ENCODE measurements at places on chromosomes 12 and 14.

- no peak for DNase-seq
Measured at GRCh38 chr12:79886917-79887519, 47.9 kb downstream of the PPP1R12A start.

- no peak for DNase-seq
Measured at GRCh38 chr12:95601091-95601961, 50.0 kb upstream of the USP44 start.

DNA sequence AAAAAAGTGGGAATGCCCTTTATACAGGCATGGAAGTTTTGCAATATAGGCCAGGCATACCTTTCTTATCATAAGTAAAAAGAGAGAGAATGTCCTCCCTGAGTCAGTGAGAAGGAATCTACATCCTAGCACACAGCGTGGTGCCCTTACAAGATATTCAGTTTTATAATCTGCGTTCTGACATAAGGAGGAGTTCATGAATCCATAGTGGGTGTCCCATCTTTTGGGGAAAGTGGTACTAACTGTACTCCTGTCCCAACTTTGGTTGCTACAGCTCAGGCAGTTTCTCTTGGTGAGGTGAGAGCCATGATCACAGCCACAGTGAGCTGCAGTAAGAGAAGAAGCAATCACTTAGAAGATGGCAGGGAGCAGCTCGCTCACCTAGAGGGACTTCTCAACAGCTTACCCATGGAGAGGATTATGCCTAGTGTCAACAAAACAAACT lies 332.9 kb downstream of the BCAT1 start:
- DNase-seq = no peak

DNA sequence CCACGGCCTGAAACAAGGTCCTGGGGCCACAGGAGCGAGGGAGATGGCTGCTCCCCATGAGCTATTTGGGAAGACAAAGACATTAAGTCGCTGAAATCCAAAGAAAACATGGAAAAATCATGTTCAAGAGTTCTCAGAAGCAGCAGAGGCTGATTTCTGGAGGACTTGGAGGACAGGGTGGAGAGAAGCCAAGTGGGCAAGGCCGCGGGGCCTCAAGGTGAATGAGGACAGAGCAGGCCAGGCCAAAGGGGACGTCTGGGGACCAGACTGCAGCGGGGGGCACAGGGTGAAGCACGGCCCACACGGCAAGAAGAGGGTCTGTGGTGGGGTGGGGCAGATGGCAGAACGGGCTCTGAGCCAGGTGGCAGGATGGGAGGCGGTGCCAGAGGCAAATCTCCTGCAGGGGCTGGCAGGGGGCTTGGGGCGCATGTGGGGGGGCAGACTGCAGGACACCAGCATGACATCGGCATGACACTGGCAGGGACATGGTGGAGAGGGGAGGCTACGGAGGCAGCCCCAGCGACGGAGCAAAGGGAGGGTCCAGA lies 48.9 kb downstream of the RNF34 start:
- DNase-seq = no peak

- DNase-seq = no peak
Measured at GRCh38 chr12:125149160-125150108, 84.2 kb downstream of the AACS start.

DNA sequence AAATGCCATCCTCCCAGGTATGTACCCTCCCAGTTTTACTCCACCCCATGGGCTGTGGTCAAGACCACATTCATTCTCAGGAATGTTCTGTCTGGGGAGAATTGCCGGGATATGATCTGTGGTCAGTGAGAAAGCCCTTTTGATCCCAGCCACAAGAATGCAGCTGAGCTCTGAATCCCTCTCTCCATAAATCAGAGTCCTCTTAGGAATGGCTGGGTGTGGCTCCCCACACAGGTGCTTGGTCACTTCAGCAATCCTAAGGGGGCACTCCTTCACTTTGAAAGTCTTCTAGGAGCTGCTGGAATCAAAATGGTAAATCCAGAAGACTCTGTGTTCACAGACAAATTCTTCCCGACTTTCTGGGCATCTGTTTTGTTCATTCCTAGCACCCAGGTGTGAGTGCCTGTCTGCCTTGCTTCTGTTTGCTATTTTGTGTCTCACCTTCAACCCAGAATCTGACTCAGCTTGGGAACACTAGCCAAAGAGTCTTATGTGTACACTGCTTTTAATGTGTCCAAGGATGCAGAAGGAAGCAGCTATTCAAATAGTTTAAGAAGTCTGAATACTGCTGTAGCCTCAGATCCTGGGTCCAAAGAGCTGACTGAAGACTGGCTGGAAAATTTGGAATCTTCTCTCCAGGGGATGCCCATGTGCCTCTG lies 144.6 kb upstream of the CDKN3 start:
- DNase-seq = no peak

GRCh38 chr14:103736546-103737431 lies 21.2 kb downstream of the ZFYVE21 start:
- no peak for DNase-seq

GRCh38 chr14:56515739-56516138 lies 63.9 kb upstream of the TMEM260 start:
- DNase-seq = no peak

DNA sequence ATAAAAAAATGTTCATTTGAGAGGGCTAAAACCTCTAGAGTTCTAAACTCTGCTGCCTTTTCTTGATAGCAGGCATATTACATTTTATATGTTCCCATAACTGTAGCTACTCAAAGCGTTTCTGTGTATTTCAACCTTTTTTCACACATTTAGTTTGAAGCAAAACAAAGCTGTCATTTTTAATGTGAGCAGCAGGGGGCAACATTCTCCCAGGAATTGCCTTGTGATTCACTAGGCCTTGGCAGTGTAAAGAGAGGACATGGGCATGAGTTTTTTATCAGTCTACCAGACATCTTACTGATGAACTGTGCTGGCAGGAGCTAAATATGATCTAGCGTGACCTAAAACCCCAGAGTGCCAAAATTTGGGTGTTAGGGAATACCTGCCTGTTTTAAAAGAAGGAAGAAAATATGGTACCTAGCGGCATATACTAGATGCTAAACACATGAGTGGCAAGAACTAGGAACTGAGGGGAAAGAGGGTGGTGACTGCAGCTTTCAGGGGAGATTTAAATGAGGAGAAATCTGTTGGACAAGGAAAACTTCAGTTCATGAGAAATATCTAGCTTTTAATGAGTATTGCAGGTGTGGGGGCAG lies 65.3 kb downstream of the IFT43 start:
- DNase-seq = peak; percentile 57

DNA sequence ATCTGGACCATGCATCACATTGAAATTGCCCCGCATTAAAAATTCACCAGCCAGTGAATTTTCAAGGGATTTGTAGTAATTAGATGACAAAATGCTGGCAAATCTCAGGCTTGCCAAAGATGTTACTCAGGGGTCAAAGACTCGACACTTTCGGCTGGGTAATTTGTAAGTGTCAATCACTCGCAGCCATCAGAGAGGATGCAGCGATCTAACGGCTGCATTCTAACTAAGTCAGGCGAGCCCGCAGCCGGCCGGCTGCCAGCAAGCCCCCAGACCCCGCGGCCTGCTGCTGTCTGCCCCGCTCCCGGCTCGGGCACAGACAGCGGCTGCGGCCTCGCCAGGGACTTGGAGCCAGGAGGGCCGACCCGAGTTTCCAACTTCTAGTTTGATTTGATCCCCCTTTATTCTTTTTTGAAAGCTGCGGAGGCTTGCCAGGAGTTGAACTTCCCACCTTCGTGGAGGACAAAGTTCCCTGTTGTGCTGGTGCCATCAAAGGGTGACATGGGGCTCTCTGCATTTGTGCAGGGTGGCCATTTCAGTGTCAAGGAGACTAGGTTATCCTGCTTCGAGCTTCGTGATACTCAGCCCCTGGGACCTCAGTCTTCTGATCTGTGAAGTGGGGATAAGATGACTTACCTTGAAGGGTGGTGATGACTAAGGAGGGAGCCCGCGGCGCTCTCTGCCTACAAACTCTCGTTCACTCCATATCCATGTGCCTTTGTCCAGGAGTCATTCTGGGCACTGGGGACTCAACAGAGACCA lies 169.9 kb downstream of the RBM19 start:
- no peak for DNase-seq

- DNase-seq = no peak
Measured at GRCh38 chr14:32421781-32422180, 92.7 kb downstream of the AKAP6 start.

GRCh38 chr12:125889742-125890141 lies 824.5 kb downstream of the AACS start:
- no peak for DNase-seq

DNA sequence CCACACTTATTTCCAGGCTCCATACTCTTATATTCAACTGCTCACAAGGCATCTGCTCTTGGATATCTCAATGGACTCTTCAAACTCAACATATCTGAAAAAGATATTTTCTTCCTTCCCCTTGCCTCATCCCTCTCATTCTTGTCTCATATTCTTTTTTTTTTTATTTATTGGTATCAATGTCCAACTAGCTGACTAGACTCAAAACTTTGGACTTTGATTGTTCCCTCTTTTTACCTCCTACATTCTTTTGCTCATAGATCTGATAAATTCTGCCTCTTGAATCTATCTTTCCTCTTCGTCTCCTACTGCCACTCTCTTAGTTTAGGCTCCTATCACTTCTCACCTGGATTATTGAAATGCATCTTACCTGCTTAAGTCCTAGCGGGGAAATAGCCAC lies 25.8 kb downstream of the ARF6 start:
- DNase-seq = no peak

GRCh38 chr14:73467377-73467776 lies 9.0 kb upstream of the NUMB start:
- no peak for DNase-seq

- DNase-seq = no peak
Measured at GRCh38 chr14:51592836-51593235, 58.9 kb upstream of the FRMD6 start.

GRCh38 chr14:105843444-105844046 lies 317.2 kb downstream of the TMEM121 start:
- DNase-seq = no peak

GRCh38 chr14:59543873-59544272 lies 32.7 kb downstream of the CCDC175 start:
- no peak for DNase-seq

DNA sequence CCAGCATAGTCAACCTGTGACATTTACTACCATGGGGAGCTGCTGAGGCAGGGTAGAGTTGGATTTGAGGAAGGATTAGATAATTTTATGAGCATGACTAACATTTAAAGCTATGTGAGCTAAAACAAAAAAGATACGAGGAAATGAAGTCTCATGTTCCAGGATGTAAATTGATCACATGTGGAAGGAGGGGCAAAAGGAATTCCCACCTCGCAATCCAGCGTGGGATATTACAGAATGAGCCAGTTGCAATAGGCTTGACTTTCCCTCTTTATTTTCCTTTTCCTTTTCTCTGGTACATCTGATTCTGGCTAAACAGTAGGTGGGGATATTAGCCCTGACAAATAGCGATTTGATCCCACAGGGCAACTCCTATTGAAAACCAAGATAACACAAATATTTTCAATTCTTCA lies 214.9 kb upstream of the HMGA2 start:
- no peak for DNase-seq

- no peak for DNase-seq
Measured at GRCh38 chr12:106643000-106643399, 60.2 kb downstream of the RFX4 start.

GRCh38 chr14:72878746-72879145 lies 15.2 kb downstream of the DPF3 start:
- DNase-seq = no peak

- no peak for DNase-seq
Measured at GRCh38 chr12:45703942-45704341, 25.6 kb upstream of the ARID2 start.

DNA sequence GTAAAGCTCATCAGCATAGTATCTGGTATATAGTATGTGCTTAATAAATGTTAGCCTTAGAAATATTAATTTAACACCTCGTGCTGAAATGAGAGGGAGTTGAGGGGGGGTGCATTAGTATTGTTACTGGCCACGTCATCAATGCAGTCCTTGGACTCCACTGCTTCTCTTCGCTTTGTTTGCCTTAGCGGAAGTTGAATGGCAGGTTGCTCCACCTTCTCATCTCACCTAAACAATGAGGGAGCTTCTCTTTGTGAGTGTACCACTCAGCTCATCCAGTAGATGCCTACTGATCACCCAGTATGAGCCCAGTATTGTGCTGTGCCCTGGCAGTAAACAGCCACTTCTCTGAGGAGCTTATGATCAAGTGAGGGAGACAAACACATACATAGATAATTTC lies 4.5 kb downstream of the TMEM117 start:
- DNase-seq = no peak

DNA sequence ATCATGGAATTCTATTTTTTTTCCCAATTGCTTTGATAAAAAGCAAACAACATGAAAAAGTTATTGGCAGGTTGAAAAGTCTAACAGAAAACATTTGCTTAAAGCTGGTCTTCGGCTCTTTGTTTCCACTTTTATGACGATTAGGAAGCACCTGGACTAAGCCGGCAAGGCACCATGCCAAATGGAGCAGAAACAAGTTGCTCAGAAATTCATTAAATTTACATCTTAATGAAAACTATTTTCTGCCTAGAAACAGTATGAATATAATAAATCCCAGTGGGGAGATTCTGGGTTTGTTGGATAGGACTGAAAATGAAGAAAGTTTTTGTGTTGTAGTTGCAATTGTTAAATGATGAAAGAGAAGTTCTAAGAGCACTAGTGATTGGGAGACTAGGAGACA lies 51.4 kb upstream of the OR9K2 start:
- no peak for DNase-seq

DNA sequence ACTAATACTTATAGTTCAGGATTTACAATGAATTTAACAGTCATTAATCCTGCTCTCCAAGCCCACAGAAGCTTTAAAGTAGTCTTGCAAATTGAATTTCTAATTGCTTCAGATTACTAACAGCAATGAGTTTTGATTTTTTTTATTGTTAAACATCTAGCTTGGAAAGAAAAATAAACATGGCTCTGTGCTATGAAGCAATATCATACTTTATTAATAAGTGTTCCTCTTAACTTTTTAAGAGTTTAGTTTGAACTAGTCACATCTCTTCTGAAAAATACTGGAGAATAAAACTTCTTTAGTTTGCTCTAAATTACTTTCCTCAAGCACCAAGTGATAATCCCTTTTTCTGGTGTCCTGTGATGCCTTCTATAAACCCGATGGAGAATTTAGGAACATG lies 250.2 kb downstream of the TRHDE start:
- DNase-seq = no peak

DNA sequence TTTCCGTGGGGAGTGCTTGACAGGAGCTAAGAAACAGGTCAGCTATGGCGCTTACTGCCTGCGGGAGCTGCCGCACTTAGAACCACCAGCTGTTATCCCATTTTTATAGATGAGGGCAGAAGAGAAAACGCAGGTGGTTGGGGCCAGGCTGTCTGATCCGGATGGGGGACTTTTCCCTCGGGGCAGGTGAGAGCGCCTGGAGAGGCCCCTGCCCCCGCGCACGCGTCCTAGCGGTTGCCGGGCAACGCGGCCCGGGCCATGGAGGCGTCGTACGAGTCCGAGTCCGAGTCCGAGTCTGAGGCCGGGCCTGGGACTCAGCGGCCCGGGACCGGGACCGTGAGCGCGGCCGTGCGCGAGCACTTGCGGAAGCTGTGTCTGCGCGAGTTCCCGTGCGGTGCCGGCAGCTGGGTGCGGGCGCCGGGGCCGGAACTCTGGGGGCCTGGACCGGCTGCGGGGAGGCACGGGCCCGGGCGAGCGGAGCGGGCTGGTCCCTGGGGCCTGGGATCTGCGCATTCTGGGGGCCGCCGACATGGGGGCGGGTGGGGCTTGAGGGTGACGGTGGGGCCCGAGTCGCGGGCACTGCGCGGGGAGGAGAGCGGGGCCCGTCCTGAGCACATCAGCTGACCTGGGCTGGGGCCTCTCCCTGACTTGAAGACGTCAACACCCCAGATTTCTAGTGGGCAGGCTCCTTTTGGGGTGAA lies at the start of gene LRRC43:
TSS of gene LRRC43 (plus strand) at position 237 of the 701 bp plus-strand sequence. CDS start at position 259, 22 bp downstream.
- DNase-seq = no peak

GRCh38 chr12:39780913-39781446 lies 161.4 kb upstream of the ABCD2 start:
- DNase-seq = no peak

- no peak for DNase-seq
Measured at GRCh38 chr12:127642208-127642607, 624.8 kb upstream of the TMEM132C start.

All from left hindlimb (tissue), 1 donor.